Activated CD8-positive, alpha-beta T cell treated with anti-CD3 and anti-CD28 coated beads for 36 hours (primary cell): ENCODE measurements at places on chromosomes 5 and 9.

DNA sequence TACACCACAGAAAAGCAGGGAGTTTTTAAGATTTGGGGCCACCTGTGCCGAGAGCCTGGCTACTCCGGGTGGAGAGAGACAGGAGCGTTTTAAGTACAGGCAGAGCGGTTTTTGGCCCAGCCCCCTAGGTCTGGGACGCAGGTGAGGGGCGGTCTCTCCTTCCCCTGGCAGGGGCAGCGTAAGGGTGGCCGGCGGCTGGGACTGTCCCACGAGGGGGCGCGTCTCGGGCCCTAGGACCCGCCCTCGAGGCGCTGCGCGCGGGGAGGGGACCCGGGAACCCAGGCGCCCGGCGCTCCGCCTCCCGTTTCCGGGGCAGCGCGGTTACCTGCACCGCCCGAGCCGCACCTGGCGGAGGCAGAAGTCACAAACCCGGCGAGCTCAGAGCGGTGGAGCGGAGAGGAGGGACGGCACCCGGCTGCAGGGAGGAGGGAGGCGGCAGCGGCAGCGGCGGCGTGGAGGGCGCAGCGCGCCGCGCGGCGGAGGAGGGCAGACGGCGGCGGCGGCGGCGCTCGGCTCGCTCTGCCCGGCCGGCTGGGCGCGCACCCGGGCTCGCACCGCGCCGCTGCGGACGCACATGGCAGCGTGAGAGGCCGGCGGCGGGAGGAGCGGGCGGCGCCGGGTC, at the start of gene WWC1:
WWC1 (plus strand) TSS at position 304 of the 622 bp plus-strand sequence. CDS start 508 bp downstream, outside the sequence.
- DNase-seq, result peak; percentile 51

DNA sequence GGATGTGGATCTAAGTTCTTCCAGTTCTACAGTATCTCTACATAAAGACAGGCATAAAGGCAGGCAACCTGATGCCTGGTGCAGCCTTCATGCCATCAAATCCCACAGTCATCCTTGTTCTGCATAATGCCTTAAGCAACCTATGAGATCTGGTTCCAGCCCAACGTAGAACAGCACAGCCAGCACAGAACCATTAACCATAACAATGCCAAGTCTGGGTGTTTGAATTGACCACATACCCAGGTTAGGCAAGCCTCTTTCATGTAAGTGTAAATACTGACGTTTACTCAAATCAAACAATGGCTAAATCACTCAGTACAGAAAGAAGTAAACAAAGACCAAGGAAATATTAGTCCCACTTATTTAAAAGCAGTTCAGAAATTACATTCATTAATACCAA, 195.0 kb downstream of the ADAMTSL1 start:
- no peak for DNase-seq

- DNase-seq, result no peak
Measured at GRCh38 chr5:147643142-147643541, 133.3 kb upstream of the DPYSL3 start.

GRCh38 chr5:137393196-137393993, 105.7 kb downstream of the SPOCK1 start:
- no peak for DNase-seq

DNA sequence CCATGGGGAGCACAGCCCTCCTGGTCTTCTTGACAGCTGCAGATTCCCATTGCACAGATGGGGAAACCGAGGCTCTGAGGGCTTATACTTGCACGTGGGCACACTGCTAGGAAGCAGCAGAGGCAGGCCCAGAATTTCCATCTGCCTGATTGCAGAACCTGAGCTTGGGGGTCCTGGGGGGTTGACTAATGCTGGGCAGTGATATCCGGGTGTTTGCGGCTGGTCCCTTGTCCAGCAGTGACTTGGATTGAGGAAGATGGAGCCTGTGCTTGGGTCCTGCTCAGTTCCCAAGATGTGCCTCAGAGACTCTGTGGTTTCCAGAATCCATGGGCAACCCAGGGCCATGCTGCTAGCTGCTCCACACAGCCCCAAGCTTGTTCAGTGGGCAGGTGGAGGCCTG, 91.2 kb downstream of the PHF2 start:
- DNase-seq, result no peak

- no peak for DNase-seq
Measured at GRCh38 chr5:95686651-95687050, 3.9 kb upstream of the SPATA9 start.
